ENCODE measurements at places on chromosomes 6 and 20. TPM values are rescaled to one million over a fixed set of nuclear protein-coding genes. Genes with fewer than 3 reads are reported as not detected.

TRIM40 gene
- total RNA-seq: not detected

PAQR8 gene
- total RNA-seq: 3.0 TPM

SERPINB1 gene
- 7.0 TPM for total RNA-seq

KAT14 gene
- 17.0 TPM for total RNA-seq

SLC17A3 gene
- total RNA-seq: not detected
